ENCODE measurements at places on chromosomes 7 and 10.

DNA sequence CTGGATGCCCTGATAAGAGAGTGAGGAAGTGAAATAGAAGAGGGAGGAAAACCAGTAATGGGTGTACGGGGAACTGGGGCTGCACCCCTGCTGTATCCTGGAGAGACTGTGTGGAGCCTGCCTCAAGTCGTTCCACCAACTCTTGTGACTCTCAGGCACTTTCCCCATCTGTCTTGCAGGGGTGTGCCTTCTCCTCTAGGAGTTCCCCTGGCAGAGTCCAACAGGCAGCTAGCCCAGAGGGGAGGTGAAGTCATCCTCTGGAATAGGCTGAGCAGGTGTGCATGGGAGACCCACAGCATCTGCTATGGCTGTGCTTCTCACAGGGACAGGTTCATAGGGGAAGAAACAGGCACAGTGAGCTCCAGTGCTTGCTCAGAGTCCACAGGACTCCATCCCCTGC is 46.8 kb downstream of the WIPF3 start:
- DNase-seq, result no peak

GRCh38 chr7:16046041-16046440 is 359.6 kb upstream of the MEOX2 start:
- no peak for DNase-seq

DNA sequence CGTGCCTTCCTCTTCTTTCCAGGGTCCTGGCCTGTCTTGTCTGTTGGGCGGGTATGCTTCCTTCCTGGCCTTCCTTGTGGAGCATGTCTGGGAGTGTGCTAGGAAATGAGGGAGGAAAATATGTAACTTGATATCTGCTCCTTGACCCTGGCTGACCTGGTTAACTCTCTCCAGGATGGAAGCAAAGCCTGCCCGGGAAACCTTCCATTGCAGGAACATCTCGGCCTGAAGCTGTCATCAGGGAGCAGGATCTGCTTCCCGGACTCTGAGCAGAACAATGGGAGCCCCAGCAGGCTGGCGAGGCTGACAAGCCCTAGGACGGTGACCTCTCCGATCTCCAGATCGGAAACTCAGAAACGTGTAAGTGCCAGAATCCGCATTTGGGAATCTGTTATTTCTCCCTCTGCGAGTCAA is 340.3 kb downstream of the FRMD4A start:
- no peak for DNase-seq

DNA sequence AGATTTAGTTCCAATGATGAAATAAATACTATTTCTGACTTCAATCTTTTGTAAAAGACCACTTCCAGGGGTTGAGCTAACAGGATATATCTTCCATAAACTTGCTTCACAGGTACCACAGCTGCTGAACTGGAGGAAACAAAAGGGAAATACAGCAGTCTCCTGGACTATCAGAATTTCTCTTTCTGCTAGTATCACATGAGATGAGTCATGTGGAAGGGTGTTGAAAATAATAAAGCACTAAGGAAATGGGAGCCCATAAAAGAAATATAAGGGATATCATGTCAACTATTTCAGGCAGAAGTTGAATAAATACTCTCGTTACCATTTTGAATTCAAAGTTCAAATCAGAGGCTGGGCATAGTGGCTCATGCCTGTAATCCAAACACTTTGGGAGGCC is 250.3 kb upstream of the NFE2L3 start:
- DNase-seq, result no peak

DNA sequence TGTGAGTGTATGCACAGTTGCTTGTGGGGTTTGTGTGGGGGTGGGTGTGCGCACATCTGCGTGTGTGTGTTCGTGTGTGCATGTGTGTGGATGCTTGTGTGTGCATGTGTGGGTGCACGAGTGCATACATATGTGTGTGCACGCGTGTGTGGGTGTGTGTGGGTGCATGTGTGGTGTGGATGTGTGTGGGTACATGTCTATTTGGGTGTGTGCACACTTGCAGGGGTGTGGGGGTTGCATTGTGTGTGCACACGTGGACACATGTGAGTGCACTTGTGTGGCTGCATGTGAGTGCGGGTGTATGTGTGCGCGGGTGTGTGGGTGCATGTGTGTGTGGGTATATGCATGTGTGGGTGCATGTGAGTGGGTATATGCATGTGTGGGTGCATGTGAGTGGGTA is 73.7 kb downstream of the NKX6-2 start:
- no peak for DNase-seq

- DNase-seq, result peak; percentile 78
Measured at GRCh38 chr10:98045785-98046389, 15.5 kb upstream of the CRTAC1 start.

Measured in ecto neural progenitor cell (in vitro differentiated cells).